IPS-NIHi11 (cell line): ENCODE measurements at places on chromosomes 1 and 21.

GRCh38 chr1:212484701-212485570, 52.2 kb downstream of the NENF start:
- no peak for DNase-seq

DNA sequence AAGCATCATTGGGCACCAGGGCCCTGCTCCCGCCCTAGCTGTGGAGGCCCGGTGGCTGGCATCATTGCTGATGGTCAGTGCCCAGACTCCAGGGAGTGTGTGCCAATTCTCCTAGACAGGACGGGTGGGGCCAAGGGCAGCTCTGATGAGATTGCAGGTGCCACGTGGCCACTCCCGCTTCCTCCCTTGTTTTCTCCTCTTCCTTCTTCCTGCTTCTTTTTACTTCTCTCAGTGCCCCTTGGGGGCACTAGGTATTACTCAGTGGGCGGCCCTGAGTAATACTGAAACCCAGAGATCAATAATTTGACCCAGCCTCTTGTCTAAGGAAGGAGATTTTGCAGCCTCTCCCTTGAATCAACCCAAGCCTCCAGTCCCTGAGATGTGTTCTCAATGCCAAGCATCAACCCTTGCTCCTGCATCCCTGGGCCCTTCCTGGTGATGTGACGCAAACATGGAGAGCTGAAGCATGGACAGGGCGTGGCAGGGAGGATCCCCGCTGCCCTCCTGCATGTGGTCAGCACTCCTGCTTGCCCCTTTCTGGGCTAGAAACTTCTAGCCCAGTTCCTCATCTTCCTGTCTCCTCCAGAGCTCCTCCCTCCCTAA, 32.4 kb downstream of the CDK18 start:
- DNase-seq, result no peak

DNA sequence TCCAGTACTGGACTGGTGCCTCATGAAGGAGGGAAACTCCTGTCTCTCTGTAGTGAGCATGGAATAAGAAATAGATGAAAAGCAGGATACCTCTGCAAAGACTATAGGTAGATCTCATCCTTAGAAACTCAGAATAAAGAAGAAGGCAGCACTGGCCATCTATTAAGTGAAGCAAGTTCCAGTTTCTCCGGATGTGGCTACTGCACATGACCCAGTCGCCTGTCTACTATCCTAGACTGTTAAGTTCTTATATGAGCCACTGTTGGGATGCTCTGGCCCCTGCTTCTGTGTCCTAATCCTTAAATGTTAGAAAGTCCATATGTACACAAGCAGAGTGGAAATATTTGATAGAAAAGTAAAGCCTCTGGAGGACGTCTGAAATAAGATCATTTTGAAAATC, 2.2 kb downstream of the FASLG start:
- DNase-seq, result no peak

- DNase-seq, result no peak
These were observed 89.2 kb downstream of the PLXNA2 start for GRCh38 chr1:208154679-208155642.

GRCh38 chr1:110057963-110058518, 12.4 kb downstream of the ALX3 start:
- no peak for DNase-seq

GRCh38 chr1:118900643-118901440, 87.3 kb downstream of the TBX15 start:
- no peak for DNase-seq

- peak; percentile 29 for DNase-seq
These were observed 1.3 kb downstream of the ARL8A start for GRCh38 chr1:202143011-202143767.

- no peak for DNase-seq
These were observed 24.4 kb downstream of the CELF3 start for GRCh38 chr1:151692226-151692625.

DNA sequence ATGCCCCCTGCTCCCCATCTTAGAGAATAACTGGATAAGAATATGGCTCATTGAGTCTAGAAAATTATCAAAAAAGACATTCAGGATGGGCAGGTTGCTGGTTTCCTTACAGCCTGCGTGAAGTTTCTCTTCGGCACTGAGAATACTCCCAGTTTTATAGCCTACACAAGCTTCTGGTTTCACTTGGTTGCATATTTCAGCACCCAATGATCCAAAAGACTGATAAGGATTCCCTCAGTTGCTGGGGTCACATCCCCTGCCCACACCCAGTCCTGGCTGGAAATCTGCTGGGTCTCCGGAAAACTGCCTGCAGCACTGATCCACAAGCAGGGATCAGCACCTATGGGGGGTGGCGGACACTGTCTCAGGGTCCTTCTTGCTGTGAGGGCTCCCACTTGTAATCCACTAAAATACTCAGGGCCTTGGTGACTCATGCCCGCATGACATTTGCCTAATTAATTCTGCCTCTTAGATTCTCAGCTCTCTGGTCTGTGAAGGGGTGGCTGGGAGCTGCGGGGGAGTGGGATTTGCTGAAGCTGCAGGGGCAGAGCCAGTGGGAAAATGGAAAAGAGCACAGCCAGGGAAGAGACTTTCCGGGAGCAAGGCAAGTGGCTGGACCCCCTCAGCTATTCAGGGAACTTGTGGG, 142.5 kb downstream of the ZNF648 start:
- peak; percentile 18 for DNase-seq

DNA sequence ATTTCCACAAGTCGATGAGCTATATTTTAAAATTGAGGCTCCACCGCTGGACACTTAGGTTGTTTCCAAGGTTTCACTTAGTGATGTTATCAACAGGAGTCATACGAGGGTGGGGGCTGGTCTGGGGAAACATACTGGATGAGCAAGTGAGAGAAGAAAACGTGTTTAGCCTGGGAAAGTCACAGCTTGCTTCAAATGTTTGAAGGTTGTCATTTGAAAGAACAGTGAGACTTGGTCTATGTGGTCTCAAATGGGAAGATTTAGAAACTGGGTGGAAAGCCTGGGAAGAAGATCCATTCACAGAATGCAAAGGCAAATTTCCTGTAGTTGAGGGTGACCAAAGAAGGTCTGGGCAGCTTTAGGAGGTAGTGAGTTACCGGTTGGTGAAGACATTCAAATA, 9.9 kb upstream of the DYRK1A start:
- DNase-seq, result no peak

DNA sequence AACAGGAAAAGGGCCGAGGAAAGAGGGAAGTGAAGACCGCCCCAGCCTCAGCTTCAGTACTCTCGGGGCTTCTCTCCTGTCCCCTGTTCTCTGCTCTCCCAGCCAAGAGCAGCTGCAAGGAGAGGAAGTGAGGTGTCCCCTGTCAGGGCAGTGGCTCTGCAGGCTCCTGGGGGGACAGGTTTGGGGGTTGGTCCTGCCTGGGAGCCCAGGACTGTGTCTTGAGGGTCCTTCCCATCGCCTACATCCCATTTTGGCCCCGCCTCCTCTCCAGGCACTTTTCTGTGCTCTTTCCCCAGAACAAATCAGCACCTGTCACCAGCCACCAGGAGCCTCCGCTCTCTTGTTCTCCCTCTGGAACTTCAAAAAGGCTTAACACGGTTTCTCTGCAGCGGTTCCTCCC, 82.6 kb downstream of the VWA5B1 start:
- no peak for DNase-seq

GRCh38 chr1:161037661-161038522, 872 bp downstream of the TSTD1 start:
- peak; percentile 37 for DNase-seq

DNA sequence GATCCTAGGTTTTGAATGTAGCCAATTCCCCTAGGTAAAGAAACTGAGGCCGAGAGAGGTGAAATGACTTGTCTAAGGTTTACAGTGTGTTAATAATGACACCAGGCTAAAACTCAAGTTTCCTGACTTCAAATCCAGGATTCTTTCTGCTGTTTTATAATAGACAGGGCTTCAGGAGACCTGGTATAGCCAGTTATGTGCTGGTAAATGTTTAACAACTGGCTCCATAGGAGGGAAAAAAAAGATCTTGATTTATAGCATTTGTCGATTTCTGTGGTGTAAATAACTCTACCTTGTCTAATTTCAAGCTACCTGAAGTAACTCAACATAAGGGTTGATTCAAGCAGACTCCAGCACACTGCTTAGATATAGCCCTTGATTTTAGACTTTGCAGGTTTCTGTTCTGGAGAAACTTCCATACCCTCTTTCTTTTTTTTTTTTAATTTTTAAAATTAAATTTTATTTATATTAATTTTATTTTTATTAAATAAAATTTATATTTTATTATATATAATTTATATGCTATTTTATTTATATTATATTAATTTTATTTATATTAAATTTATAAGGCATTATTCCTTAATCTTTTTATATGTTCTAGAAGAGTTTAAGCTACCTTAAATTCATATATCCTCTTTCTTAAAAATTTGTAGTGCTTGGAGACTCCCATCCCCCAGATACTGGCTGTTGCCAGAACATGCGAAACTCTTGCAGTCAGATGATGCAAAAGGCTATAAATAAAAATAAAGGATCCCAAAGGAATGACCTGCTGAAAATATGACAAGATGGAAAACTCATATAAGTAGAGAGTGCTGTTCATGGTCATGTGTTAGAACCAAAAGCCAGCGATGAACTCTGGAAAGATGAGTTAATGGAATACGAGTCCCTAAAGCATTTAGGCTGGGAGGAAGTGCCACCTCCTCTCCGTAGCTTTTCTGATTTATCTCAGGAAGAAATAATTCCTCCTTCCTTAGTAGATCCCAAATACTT, 35.4 kb upstream of the SRSF10 start:
- no peak for DNase-seq

- no peak for DNase-seq
These were observed 195.7 kb downstream of the FCRL5 start for GRCh38 chr1:157356601-157357000.

DNA sequence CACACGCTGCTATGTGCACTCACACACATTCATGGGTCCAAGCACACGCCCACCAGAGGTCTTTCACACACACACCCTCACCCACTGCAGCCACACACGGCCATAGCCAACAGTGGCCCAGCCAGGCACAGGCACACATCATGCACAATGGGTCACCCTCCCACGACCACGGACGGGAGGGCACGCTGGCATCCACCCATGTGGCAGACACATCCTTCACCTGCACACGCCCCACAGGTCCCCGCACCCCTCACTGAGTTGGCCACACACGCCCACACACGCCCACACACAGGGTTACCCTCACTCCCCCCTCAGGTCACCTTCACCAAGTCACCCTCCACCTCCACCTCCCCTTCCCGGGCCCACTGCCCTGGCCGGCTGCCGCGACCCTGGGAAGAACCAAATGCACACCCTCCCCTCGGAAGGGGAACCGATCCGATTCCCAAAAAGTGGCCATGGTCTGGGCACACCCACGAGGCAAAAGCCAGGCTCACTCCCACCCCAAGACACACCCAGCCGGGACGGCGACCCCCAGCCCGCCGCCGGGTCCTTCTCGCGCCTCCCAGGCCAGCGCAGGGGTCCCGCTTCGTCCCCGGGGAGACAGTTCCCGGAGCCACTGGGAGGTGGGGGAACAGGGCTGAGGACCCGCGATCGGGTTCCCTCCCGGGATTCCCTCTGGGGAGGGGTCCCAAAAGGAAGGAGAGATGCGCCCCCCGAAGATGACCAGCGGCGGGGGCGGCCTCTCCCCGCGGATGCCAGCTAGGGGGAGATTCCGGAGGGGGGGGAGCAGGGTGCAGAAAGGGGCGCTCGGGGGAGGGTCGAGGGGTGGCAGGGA, 860 bp downstream of the SDC3 start:
- peak; percentile 20 for DNase-seq

DNA sequence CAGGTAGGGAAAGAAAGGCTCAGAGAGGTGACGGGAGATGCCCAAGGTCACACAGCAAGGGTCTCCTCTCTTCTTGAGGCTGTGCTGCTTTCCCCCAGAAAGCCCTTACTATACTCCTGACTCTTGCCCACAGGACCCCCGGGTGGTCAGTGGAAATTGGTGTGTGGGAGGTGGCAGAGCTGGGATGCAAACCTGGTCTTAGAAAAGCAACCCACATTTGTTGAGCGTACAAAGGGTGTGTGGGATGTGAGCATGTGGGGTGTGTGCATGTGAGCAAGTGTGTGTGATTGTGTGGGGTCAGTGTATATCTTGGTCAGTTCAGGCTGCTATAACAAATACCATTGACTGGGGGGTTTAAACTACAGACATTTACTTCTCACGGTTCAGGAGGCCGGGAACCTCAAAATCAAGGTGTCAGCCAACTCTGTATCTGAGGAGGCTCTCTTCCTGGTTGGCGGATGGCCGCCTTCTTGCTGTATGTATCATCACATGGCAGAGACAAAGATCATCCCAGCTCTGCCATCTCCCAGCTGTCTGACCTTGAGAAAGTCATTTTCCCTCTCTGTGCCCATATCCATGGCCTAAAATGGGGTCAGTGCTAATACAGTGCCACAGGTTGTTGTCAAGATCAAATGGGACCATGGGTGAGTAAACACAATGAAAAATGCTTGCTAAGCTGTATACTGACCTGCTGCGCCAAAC, 268.5 kb downstream of the PTPRU start:
- no peak for DNase-seq

DNA sequence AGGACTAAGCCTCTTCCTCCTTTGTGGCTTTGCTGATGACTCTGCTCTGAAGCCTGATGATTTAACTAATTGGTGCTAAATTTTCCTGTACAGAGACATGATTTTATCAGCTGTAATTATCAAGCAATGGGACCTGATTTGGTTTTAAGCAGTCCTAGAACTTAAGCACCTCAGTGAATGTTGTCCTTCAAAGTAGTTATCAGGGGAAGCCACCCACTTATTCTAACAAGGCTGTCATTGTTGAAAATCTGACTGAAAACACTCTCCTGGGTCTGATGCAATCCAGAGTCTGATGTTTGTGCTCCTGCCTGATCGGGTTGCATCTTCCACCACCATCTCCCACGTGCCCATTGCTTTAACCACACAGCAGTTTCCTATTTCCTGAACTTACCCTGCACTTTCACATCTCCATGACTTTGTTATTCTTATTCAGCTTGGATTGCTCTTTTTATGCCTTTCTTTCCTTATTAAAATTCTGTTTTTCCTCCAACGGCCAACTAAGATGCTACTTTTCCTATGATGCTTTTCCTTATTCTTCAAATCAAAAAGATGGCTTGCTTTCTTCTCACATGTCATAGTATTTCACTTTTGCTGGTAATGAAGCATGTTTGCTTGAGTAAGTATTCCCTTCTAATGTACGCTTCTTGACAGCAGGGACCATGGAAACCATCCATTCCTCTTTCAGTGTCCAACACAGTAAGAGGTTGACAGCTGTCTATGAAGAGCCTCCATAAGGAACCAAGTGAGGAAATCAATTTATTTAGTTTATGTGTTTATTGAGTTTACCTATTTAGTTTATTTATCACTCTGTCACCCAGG, 55.0 kb downstream of the S1PR1 start:
- no peak for DNase-seq

- no peak for DNase-seq
These were observed 14.0 kb downstream of the POLR3GL start for GRCh38 chr1:145978471-145978853.

GRCh38 chr1:37850352-37850955, 8.9 kb downstream of the MTF1 start:
- no peak for DNase-seq

- DNase-seq, result no peak
These were observed 52.8 kb upstream of the GOLT1A start for GRCh38 chr1:204266504-204267034.

- DNase-seq, result no peak
These were observed 5.9 kb downstream of the SLAMF7 start for GRCh38 chr1:160744852-160745520.
